ENCODE measurements at places on chromosomes 3 and 15.

DNA sequence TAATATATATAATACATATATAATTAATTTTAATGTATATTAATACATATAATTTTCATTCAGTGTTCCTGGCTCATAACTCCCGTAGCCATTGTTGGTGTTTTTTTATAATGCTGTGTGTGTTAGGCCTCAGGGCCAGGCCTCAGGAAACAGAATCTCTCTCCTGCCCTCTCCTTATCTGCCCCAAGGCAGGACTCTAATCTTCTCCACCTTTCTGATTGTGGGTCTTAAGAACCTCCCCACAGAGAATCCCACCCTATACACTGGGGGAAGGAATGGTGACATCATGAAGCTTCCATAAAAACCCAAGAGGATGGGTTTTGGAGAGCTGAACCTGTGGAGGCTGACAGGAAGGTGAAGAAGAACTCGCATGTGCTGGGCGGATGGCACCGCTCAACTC is 4.0 kb upstream of the FMN1 start:
- no peak for DNase-seq

GRCh38 chr3:104367000-104367399 is 999.7 kb upstream of the ALCAM start:
- DNase-seq: no peak

DNA sequence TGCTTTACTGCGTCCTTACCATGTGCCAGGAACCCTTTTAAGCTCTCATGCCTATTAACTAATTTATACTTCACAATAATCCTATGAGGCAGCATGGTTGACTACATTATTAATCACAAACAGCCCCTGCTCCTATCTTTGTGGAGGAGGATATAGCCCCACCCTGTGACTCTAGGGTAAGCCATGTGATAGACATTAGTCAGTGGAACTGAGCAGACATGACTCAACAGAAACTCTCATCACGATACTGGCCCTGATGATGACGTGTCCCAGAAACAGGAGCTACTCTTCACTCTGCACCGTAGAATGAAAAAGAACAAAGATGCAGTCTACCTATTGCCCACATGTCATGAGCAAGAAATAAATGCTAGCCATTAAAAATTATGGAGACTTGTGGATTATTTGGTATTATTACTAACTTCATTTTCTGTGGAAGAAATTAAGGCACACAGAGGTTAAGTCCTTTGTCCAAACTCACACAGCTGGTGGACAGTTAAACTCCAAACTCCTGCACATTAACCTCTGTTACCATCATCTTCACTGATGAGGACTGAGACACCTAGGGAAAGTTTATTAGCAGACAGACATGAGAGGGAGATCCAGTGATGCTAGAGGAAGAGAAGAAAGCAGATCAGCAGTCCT is 51.2 kb downstream of the CFAP20DC start:
- peak; percentile 86 for DNase-seq

DNA sequence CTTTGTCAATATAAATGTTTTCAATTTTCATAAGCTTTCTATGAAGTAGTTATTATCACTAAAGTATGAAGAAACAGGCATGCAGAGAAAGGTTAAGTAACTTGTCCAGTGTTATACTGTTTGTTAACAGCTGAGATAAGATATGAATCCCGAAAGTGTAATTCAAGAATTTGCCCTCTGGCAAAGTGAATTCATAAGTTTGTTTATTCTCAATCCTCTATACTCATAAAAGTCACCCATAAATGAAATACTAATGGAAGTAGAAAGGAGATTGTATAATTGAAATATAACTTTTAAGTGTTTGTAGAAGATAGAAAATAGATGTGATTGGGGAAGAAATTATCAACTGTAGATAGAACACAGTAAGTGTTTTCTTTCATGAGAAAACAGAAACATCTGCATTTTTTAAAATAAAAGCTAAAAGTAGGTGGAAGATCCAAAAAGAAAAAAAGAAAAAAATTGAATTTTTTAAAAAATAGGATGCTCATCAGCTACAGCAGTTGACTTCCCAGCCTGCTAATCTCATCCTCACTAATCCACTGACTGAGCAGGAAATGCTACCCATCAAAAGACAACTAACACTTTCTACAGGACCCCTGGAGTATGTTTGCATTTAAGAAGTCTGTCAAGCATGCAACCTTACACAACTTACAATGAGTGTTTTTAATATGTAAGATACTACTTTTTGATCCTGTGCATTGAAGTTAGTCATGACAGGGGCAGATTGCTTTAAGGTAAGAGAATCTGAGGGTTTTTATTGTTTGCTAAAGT is 878.1 kb downstream of the SI start:
- DNase-seq: no peak

DNA sequence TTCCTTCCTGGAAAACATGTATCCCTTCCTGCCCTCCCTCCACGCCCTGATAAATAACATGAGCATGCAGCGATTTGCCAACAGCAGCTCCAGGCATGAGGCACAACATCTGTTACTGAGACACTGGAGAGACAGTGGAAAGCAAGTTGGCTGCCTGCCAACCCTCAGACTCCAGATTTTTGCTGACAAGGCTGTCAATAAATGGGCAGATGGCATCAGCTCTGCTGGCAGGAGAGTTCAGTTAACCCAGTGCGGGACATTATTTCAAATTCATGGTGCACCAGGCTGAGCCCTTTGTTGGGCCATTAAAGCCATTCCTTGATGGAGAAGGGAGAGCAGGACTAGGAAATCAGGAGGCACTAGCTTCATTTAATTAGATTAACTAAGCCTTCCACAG is 293.3 kb downstream of the MEX3B start:
- peak; percentile 25 for DNase-seq

DNA sequence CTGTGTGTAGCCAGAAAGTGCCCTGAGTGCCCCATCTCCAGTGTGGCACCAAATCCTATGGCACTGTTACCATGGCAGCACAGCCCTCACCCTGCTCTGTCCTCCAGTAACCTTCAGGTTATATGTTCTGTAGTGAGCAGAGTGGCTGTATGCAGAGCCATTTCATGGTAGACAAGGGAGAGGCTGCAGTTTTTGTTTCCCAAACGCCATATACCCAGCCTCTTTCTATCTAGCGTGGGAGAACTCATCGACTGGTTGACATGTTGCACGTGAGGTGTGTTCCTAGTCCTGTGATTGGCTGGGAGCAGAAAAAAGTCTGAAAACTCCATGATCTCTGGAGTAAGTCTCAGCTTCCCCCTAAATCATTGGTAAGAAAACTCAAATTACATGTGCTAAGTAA is 2.0 kb downstream of the SIDT1 start:
- no peak for DNase-seq

- DNase-seq: no peak
Measured at GRCh38 chr15:93348711-93349545, 259.9 kb upstream of the RGMA start.

DNA sequence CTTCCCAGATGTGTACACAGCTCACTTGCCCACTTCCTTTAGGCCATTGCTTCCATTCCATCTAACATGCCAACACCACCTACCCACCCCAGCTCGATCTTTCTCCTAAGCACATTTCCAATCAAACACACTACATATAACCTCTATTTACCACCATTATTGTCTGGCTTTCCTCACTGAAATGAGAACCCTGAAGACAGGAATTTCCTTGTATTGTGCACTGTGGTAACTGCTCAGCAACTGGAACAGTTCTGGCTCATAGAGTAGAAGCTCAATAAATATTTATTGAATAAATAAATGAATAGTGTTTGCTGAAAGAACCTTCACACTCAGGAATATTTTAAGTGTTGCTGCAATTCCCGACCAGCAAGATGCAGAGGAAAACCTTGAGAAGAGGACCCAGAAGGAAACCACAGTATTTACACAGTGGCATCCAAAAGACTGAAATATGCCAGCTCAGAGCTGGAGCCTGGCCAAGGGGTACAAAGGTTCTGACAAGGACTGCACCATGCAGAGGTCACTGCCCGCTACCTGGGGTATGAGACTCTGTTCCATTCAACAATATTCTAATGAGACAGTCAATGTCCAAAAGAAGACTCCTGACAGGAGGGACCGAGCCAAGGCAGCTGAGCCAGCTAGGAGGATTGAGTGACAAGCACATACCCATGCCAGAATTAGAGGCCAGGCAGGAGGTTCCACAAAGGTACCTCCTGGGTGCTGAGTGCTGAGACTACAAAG is 168.8 kb downstream of the NUP210 start:
- no peak for DNase-seq

GRCh38 chr3:196774191-196774820 is 34.6 kb downstream of the PAK2 start:
- DNase-seq: peak; percentile 10

DNA sequence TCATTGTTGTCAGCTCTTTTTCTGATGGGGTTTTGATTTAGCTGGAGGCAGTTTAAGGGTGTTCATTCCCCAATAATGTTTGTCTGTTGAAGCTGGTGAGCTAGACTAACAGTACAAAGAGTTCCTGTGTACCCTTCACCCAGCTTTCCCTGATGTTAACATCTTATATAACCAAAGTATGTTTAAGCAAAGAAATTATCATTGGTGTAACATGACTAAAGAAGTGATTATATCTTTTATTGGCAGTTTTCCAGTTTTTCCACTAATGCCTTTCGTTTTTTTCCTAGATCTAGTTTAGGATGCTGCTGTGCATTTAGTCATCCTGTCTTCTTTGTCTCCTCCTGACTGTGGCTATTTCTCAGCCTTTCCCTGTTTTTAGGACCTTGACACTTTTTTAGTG is 165.6 kb downstream of the LPP start:
- no peak for DNase-seq

DNA sequence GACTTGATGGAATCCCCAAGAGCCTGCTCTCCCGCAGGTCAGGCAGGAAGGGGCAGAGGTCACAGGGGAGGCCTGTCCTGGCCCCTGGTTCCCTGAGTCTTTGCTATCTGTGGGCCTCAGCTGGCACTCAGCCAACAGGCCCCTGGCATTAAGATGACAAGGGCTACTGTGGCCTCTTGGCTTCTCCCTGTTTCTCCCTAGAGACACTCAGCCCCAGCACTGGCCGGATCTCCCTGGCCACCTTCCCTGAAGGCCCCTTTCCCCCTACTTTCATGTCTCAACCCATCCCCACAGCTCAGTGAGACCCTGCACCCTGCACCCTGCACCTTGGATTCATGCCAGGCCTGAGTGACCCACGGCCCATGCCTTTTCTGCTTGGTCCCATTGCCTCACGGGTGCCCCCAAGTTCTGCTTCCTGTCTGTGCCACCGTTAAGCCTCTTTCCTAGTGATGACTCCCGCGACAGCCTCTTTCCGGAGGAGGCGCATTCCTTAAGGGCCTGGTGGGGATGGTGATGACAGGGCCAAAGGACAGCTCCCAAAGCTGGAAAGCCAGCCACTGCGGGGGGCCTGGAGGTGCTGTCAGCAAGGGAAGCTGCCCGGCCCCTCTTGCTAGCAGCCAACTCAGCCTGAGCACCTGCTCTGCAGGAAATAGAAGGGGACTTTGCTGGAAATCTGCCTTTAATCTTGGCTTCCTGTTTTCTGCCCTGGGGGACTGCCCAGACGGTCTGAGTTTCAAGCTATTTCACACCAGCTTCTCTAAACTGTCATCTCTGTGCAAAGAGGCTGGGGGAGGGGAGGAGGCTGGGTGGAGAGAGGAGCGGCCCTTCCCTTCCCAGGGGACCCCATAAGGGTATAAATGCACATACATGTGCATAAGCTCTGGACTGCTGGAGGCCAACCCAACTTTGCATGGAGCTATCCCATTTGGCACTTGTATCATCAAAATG is 4.8 kb upstream of the CSK start:
- DNase-seq: no peak

DNA sequence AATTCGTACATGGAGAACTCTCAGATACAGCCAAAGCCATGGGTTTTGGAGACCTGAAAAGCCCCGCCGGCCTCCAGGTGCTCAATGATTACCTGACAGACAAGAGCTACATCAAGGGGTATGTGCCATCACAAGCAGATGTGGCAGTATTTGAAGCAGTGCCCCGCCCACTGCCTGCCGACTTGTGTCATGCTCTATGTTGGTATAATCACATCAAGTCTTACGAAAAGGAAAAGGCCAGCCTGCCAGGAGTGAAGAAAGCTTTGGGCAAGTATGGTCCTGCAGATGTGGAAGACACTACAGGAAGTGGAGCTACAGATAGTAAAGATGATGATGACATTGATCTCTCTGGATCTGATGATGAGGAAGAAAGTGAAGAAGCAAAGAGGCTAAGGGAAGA is 23.5 kb downstream of the MYO5A start:
- no peak for DNase-seq

GRCh38 chr3:55897573-55898224 is 410.6 kb upstream of the WNT5A start:
- DNase-seq: no peak

DNA sequence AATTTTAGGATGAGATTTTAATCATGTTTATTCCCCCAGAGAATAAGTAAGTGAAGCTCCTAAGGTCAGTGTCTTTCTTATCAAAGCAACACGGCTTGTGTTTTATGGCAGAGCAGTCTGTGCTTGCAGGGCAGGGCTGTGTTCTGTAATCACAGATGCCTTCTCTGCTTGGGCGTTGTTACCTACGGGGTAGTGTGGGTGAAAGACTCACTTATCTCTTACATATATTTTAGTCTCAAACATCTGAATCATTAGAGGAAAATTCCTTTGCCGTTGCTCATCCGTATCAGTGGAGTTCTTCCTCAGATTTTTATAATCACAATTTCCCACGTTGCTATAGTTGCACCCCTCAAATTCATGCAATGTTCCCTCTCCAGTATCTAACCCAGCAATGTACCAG is 271.7 kb upstream of the MEIS2 start:
- DNase-seq: no peak

GRCh38 chr15:57025264-57025926 is 107.0 kb downstream of the TCF12 start:
- no peak for DNase-seq

DNA sequence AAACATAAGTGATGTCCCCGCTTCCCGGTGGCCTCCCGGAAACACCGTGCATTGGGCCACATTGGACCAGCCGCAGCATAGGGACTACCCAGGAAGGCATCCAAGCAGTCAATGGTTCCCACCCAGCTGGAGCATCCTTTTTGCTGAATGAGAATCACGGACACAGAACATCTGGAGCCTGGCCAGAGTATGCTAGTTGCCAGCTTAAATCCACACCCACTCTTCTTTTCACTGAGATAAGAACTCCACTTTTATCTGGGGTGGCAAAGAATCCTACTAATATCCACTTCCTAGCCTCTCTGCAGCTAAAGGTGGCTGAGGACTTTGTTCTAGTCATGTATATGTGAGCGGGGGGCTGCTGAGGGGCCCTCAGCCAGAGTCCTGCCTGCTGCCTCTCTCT is 95.2 kb upstream of the PLXNA1 start:
- DNase-seq: no peak
